Renal pelvis (tissue), 12 donors: ENCODE measurements at places on chromosomes 3 and 15. TPM values are rescaled to one million over a fixed set of nuclear protein-coding genes. Genes with fewer than 3 reads are reported as not detected.

PDCD7 gene
- polyA plus RNA-seq, result 28.4 TPM

CLPX gene
- 75.9 TPM for polyA plus RNA-seq

OR5K1 gene
- not detected for polyA plus RNA-seq

FOXB1 gene
- not detected for polyA plus RNA-seq

CCDC13 gene
- 2.4 TPM for polyA plus RNA-seq

THSD4 gene
- polyA plus RNA-seq, result 29.8 TPM

LIPH gene
- 0.75 TPM for polyA plus RNA-seq

WDR93 gene
- polyA plus RNA-seq, result 4.0 TPM

GOLGA6L9 gene
- 20.6 TPM for polyA plus RNA-seq

WNT7A gene
- polyA plus RNA-seq, result not detected

NAA50 gene
- polyA plus RNA-seq, result 132 TPM

TTBK2 gene
- polyA plus RNA-seq, result 12.3 TPM

MUSTN1 gene
- polyA plus RNA-seq, result 1.3 TPM

ZNF80 gene
- polyA plus RNA-seq, result 0.13 TPM

GRCh38 chr3:124172283-124172682 is 180.4 kb upstream of the ROPN1 start:
- DNase-seq, result no peak

- no peak for DNase-seq
Measured at GRCh38 chr15:25175789-25176615, 221.2 kb downstream of the SNRPN start.

DNA sequence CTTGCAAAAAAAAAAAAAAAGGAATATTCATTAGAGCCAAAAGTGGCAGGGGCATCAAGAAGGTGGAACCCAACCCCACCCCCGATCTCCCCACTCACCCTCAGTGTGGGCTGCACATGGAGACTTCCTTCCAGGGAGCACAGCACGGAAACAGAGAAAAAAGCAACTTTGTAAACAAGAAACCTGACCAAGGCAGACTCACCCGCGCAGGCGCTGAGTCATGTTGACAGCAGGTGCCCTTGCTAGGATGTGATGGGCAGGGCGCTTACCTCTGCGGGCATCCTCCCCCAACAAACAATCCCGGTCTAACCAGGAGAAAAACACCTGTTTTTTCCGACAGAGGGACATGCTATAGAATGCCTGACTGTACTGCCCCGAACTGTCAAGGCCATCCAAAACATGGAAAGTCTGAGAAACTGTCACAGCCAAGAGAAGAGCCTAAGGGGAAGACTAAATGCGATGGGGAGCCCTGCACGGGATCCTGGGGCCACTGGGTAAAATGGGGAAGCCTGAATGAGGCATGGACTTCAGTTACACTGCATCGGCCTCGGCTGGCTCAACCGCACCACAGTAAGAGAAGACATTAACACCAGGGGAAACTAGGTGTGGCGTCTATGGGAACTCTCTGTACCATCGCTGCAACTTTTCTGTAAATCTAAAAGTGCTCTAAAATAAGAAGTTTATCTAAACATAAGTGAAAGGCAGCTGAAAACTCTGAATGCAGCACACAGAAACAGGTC is 66.7 kb upstream of the GATA2 start:
- no peak for DNase-seq

DNA sequence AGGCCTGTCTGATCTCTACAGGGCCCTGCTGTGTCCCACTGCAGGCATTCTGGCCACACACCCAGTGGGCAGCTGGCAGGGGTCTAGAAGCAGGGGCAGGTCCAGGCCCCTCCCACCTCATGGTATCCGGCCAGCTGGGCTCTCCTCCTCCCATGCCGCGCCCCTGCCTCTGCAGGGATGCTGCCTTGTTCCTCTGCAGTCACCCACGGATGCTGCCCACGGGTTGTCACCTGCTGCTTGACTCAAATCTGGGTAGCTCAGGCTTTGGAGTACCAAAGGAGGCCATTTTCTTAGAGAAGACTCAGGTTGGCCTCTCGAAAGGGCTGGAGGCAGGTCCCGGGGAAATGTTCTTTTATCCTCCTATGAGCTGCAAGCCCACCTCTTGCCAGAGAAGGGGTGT is 25.0 kb downstream of the EFCAB12 start:
- no peak for DNase-seq

- no peak for DNase-seq
Measured at GRCh38 chr15:90489944-90490343, 39.8 kb upstream of the CRTC3 start.

- DNase-seq, result no peak
Measured at GRCh38 chr3:169907476-169907875, 3.9 kb upstream of the SAMD7 start.

- DNase-seq, result no peak
Measured at GRCh38 chr3:72044231-72044855, 259.4 kb upstream of the PROK2 start.

DNA sequence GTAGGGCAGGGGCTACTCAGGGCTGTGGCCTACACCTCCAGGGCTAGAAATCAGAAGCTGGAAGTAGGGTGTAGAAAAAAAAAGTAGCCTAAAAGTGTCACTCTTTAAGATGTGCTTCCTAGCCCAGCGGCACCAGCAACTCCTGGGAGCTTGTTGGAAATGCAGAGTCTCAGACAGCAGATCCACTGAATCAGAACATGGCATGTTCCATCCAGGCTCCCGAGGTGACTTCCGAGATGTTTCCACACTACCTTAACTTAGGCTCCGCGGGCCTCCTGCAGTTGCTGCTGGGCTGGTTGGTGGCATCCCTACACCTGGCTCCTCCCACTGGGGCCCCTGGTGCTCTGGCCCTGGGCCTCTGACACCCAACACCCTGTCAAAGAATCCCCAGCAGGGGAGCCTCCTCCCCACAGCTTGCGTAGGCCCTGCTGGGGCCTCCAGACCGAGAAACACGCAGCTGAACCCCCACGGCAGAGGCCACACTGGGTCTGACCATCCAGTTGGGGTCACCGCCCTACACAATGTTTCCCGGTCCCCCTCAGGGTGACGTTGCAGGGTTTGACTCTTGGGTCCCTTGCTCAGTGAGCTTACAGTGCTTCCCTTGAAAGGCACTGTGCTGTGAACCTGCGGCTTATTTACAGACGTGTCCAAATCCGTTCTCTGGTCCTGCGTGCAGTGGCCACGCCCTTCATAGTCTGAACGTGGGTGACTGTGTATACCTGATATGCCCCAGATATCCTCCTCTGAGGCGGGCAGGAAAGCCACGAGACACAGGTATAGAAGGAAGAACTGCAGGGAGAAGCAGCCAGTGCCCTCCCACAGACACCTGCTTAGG is 46.5 kb downstream of the FAM174B start:
- no peak for DNase-seq

- DNase-seq, result no peak
Measured at GRCh38 chr15:87610366-87610765, 646.2 kb downstream of the NTRK3 start.

DNA sequence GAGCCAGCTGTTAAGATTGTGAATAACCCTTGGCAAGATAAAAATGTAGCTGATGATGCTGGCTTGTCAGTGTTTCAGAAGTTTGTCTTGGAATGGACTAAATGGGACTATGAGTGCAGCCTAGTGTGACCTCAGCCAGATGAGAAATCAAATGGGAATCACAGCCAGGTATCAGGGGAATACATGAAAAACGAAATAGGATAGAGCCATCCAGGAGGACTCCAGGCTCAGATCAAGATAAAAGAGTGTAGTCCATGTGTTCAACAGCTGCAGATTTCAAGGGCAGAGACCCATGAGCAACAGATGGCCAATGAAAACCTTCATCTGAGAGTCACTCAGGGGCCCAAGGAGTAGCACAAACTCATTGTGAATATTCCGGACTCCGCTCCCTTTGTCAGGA is 1080.9 kb upstream of the CADM2 start:
- DNase-seq, result no peak

- no peak for DNase-seq
Measured at GRCh38 chr15:75030023-75030413, 6.6 kb downstream of the PPCDC start.

DNA sequence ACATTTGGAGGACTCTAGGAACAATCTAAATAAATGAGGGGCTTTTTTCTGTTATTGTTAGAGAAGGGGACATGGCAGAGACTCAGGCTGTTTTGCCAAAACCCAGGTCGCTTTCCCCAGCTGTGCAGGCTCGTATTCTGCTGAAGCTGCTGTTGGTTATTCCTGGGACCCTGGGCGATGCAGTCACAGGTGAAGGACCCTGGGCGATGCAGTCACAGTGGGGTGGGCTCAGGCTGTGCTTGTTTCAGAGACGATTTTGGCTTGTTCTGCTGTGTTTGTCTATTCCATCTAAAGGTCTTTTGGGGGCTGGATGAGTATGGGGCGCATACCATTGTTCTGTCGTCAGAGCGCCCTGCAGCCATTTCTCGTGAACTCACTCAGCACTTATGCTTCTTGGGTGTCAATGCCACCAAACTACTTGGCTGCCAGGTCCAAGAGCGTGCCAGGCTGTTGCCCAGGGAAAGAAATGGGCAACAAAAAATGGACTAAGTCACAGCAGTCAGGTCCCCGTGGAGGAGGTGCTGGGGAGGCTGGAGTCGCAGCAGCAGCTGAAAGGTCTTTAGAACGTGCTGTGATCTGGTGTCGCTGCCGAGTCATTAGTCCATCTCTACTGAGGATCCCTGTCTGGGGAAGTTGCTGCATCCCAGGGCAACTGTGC is 151.4 kb downstream of the CHDH start:
- no peak for DNase-seq

DNA sequence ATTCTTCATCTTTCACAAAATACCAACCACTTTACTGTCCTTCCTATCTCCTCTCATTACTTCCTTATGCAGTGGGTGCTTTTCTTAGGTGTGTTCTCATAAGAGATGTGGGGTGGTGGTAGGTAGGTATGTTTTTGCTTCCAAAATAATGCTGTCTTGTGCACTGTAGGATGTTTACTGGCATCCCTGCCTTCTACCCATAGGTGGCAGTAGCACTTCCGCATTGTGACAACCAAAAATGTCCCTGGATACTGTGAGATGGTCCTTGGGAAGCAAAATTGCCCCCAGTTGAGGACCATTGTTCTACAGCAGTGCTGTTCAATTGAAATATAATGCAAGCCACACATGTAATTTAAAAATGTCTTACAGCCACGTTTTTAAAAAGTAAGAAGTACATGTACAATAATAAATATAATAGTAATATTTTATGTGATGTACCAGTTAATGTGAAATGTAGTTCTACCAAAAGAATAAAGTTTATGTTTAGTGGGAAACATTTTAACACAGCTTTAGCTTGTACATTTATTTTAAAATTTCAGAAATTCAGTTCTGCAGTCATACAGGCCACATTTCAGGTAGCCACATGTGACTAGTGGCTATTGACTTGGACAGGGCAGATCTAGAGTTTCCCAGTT is 75.2 kb downstream of the NEO1 start:
- DNase-seq, result peak; percentile 12

DNA sequence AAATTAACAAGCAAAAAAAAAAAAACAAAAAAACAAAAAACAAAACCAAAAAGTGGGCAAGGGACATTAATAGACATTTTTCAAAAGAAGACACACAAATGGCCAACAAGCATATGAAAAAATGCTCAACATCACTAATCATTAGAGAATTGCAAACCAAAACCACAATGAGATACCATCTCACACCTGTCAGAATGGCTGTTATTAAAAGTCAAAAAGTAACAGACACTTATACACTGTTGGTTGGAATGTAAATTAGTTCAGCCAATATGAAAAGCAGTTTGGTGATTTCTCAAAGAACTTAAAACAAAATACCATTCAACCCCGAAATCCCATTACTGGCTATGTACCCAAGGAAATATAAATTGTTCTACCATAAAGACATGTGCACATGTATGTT is 222.4 kb upstream of the CD96 start:
- no peak for DNase-seq

DNA sequence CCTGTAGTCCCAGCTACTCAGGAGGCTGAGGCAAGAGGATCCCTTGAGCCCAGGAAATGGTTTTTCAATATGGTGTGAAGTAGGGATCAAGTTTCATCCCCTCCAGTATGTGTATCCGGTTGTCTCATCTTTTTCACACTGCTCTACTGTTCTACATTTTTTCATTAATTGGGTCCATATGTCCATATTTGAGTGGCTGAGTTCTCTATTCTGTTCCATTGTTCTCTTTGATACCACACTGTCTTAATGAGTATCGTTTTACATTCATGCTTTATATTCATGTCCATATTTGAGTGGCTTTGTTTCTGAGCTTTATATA is 81.6 kb upstream of the LRRFIP2 start:
- DNase-seq, result no peak

GRCh38 chr15:99283717-99284116 is 32.4 kb downstream of the LRRC28 start:
- no peak for DNase-seq

DNA sequence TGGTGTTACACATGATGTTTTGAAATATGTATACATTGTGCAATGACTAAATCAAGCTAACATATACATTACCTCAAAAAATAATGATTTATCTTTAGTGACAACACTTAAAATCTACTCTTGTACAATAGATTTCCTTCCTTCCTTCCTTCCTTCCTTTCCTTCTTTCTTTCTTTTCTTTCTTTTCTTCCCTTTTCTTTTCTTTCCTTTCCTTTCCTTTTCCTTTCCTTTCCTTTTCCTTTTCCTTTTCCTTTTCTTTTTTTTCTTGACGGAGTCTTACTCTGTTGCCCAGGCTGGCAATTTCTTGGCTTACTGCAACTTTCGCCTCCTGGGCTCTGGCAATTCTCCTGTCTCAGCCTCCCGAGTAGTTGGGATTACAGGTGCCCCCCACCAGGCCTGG is 170.5 kb downstream of the NLGN1 start:
- DNase-seq, result no peak

DNA sequence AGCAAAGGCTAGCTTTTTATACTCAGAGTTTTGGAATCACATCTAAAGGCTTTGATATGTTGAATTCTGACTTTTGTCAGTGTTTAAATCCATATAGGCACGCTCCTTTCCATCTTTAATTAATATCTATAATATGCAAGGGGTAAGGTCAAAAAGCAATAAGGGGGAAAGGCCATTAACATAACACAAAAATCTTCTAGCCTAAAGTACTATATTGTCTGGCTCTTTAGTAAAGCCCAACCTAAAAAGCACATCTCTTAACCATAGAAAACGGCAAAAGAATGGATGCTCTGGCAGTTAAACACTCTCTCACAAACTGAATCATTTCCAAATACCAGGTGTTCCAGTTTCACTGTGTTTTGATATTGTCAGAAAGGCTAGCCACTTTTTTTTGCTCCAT is 76.4 kb downstream of the EFL1 start:
- DNase-seq, result no peak

- DNase-seq, result no peak
Measured at GRCh38 chr3:113261626-113262303, 50.4 kb downstream of the BOC start.

DNA sequence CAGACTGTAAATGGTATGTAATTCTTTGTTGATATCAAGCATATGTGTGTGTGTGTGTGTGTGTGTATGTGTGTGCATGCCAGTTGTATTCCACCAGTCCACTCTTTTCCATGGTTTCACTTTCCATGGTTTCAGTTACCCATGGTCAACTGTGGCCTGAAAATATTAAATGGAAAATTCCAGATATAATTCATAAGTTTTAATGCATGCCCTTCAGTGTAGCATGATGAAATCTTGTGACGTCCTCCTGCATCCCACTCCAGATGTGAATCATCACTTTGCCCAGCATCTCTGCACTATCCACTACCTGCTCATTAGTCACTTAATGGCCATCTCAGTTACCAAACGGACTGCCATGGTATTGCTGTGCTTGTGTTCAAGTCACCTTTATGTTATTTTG is 215.9 kb downstream of the GBE1 start:
- DNase-seq, result no peak
